ENCODE measurements at places on chromosomes 1 and 21.

DNA sequence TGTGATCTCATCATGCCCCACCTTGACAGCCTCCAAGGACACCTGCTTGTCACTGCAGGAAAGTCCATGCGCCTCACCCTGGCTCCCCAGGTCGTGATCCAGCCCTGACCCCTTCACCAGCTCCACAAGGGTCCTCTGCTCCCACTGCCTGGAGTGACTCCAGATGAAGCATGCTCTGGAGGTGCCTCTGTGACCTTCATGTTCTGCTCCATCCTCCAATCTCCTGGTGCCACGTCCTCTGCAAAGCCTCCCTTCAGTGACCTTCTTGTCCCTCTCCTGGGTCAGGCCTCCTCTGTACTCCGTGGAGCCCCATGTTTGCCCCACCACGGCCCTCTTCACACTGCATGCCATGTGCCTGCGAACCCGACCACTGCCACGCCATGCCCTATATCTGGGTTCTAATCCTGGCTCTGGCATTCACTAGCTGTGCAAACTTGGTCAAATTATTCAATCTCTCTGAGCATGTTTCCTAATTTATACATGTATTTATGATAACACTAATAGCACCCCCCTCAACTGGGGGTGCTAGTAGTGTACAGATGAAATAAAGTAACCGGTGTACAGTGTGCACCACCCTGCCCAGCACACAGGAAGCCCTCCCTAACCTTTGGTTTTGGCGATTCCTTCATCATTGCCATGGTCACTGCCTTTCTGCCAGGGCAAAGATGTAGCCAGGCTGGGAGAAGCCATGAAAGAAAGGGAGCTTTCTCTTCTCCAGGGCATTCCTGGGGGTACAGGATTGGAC, 77.4 kb downstream of the STUM start:
- DNase-seq = no peak

DNA sequence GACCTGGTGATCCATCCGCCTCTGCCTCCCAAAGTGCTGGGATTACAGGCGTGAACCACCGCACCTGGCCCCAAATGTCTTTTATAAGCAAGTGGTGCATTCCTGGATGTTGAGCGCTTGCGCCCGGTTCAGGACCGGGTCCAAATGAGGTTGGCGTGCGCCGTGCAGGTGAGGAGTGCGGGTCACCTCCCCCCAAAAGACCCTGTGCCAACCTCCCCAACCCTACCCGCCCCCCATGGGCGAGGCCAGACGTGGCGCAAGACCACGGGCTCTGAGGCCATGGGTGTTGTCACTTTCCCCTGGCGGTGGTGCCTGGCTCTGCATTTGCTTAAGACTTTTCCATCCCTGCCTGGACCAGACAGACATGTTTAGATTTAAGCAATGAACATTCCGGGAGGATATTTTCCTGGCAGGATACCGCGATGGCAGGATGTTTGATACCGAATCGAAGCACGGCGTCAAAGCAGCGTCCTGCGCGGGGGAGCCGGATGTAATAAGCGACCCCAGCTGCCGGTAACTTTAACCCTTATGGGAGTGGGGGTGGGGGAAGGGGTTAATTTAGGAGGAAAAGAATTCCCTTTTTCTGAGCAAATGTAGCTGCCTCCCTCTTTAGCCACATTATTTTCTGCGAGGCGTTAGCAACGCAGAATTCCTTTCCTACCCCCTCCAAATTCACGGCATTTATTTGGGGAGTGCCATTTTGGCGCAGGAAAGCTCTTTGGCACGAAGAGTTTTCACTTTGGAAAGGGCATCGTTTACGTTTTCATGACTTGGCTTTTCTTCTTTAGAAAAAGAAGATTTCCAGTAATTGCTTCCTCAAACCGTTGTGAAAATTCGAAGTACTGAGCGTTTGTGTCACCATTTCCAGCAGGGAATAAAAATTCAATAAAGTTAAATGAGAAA, 27.8 kb upstream of the RNF187 start:
- no peak for DNase-seq

DNA sequence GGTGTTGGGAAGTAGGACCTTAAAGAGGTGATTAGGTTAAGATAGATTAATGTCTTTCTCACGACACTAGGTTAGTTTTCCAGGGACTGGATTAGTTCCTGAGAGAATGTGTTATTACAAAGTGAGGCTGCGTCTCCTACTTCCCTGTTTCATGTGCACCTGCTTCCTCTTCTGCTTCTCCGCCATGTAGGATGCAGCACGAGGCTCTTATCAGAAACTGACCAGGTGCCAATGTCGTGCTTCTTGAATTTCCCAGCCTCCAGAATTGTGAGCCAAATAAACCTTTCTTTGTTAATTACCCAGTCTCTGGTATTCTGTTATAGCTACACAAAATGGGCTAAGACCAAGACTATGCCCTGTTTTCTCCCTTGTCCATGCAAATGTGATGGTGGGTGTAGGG, 152.2 kb upstream of the LMO4 start:
- no peak for DNase-seq

- no peak for DNase-seq
Measured at GRCh38 chr1:92505015-92505692, 18.4 kb upstream of the GFI1 start.

GRCh38 chr1:17118268-17118667, 983 bp downstream of the PADI2 start:
- DNase-seq = no peak

DNA sequence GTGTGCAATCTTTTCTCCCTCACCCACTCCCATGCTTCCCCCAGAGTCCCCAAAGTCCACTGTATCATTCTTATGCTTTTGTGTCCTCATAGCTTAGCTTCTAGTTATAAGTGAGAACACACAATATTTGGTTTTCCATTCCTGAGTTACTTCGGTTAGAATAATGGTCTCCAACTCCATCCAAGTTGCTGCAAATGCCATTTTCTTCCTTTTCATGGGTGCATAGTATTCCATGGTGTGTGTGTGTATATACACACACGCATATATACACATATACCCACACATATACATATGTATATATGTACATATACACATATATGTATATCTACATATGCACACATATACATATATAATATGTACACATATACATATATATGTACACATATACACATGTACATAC, 69.3 kb downstream of the ERG start:
- no peak for DNase-seq

- no peak for DNase-seq
Measured at GRCh38 chr1:73759011-73759410, 439.0 kb downstream of the LRRIQ3 start.

DNA sequence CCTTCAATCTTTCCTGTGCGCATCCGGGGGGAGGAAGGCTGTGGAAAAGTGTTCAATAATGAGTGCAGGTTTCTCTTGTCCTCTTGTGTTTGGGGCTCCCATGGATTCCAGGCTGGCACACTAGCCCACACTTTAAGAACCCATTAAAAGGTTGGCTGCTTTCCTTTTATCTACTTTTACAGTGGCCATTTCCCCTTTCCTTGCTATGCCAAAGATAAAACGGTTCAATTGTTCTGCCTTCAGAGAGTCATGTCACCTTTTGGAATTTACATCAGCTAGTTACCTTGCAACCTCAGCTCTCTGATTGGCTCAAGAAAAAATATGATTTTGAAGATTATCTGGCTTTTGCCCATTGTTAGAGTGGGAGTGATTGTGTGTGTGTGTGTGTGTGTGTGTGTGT, 182.3 kb downstream of the SDCCAG8 start:
- DNase-seq = no peak

All from activated CD8-positive, alpha-beta memory T cell treated with anti-CD3 and anti-CD28 coated beads for 4 hours (primary cell).